Stimulated activated CD8-positive, alpha-beta memory T cell treated with anti-CD3 and anti-CD28 coated beads, Interleukin-7, amount 100 ng/mL, for 48 hours (primary cell): ENCODE measurements at places on chromosomes 2 and 18.

GRCh38 chr2:129458436-129458835 is 521.0 kb upstream of the RAB6C start:
- DNase-seq = no peak

DNA sequence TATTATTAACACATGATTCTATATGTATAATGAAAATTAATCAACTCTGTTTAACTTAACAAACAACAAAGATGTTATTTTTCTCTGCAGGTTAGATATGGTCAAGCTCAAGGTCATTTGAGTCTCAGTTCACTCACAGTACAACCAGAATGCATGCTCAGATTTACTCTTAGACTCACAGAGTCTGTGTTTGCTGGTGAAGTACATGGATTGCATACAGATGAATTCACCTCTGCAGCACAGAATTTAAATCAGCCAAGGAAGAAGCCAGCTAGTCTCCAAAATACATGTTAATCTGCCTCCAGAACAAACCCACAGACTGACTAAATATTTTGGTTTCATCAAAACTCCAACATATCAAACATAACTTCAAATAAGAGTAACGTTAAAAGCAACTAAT is 424.5 kb downstream of the RAD51AP2 start:
- DNase-seq = no peak

GRCh38 chr18:9762526-9762925 is 54.4 kb downstream of the RAB31 start:
- no peak for DNase-seq

DNA sequence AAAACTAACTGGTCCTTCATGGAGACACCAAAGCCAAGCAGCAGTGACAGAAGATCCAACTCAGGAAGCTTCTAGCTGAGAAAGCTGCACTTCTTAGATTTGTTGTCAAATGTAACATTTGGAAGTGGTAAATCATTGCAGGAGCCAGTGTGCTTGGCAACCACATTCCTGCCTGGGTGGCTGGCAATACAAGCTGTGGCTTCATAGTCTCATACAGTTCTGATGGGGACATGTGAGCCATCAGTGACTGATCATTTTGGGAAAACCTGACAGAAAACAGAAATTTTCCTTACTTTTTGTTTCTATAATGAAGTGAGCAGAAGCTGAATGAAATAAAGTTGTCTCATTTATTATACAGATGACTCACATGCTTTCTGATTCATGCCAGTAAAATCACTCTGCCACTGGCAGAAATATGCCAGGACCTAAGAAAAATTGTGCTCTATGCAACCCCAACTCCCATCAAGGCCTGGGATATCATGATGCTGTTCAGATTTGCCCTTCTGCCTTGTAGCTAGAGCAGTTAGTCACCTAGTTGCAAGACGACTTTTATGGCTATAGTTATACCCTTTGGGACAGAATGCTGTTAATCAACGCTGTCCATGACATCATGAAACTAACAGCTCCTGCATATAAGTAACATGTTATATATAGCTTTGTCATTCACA is 508.1 kb downstream of the ADCYAP1 start:
- DNase-seq = no peak

DNA sequence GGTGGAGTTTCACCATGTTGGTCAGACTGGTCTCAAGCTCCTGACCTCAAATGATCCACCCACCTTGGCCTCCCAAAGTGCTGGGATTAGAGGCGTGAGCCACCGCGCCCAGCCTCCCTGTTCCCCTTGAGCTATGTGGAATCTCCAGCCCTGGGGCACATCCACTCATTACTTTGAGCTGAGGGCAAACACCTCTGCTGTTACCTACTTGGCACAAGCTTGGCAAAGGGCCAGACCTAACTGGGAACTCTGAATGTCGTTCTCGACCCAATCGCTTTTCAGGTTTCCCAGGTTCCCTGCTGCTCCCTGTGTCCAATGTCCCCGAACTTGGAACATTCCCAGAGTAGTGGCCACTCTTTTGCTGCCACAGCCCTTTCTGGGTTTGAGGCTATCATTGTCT is 40.6 kb downstream of the CHST10 start:
- no peak for DNase-seq

GRCh38 chr18:8326763-8327394 is 282.4 kb upstream of the RAB12 start:
- no peak for DNase-seq

DNA sequence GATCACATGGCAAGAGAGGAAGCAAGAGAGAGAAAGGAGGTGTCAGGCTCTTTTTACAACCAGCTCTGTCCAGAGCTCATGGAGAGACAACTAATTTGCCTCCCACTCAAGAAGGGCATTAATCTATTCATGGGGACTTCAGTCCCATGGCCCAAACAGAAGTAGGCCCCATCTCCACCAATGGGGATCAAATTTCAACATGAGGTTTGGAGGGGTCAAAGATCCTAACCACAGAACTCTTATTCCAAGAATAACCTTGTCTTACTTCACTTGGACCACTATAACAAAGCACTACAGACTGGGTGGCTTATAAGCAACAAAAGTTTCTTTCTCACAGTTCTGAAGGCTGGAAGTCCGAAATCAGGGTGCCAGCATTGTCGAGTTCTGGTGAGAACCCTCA is 31.8 kb downstream of the GRB14 start:
- no peak for DNase-seq

- DNase-seq = no peak
Observed at GRCh38 chr2:16273111-16273510, 332.8 kb downstream of the MYCN start.

DNA sequence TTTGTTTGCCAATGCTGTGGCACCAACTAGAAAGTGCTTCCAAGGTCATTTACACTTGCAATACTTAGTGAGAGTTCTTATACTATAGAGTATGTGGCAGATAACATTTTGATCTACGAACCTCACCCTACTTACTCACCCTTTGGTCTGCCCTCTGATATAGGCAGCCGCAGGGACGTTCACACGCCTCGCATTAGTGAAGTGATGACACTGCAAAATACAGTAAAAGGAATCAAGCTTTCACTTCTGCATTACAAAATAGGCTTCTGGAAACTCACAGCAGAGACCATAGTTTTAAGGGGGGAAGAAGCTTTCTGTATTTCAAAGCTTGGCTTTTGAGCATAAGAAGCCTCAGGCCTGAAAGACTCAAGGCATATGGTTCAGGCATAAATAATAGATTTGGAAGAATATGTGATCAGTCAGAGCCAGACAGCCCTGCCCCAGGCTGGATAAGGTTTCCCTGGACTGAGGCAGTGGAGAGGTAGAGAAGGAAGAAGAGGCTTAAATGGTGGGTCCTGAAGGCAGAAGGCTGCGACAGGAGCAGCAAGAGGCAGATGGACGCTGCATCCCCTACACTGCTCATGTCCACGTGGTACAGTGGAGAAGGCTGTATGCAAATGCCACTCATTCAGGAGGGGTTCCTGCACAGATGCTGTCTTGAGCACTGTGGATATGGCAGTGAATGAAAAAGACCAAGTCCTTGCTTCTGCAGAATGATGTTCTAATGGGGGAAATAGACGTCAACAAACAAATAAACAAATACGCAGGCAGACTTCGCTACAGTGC is 63.1 kb downstream of the FECH start:
- no peak for DNase-seq

GRCh38 chr2:43020296-43020695 is 206.1 kb downstream of the ZFP36L2 start:
- no peak for DNase-seq

DNA sequence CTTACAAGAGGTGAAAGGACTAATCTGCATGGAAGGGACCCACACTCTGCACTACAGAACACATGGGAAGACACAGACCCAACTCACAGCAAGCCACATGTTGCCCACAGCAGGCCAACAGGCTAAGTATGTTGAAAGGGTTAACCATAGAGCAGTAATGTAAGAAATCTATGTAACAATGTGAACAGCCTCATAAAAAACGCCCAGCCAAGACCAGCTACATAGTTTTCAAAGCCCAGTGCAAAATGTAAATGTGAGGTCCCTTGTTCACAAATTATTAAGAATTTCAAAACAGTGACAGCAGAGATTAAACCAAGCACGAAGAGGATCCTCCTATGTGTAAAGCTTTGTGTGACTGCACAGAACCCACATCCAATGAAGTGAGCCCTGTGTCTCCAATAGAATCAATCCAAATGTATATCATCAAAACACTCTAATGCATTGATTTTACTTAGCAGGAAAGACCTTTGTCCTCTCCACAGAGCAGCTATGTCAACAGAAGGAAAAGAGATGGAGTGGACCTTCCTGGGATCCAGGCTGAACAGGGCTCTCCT is 210.1 kb downstream of the AGPS start:
- no peak for DNase-seq

DNA sequence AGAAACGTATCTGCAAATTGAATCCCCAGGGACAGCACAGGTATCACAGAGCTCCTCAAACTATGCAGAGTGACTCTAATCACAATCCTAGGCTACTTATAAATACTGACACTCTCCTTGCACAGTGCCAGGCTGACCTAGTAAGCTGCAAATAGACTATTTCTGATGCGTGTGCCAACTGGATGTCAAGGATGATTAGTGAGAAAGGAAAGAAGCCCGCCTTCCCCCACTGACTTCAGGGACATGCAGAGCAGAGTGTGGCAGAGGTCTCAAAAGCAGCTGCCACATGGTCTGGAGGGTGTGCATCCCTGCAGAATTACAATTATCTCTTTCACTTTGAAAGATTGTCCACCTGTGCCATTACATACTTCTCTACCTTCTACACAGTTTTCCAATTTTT is 235.6 kb downstream of the CPS1 start:
- no peak for DNase-seq

DNA sequence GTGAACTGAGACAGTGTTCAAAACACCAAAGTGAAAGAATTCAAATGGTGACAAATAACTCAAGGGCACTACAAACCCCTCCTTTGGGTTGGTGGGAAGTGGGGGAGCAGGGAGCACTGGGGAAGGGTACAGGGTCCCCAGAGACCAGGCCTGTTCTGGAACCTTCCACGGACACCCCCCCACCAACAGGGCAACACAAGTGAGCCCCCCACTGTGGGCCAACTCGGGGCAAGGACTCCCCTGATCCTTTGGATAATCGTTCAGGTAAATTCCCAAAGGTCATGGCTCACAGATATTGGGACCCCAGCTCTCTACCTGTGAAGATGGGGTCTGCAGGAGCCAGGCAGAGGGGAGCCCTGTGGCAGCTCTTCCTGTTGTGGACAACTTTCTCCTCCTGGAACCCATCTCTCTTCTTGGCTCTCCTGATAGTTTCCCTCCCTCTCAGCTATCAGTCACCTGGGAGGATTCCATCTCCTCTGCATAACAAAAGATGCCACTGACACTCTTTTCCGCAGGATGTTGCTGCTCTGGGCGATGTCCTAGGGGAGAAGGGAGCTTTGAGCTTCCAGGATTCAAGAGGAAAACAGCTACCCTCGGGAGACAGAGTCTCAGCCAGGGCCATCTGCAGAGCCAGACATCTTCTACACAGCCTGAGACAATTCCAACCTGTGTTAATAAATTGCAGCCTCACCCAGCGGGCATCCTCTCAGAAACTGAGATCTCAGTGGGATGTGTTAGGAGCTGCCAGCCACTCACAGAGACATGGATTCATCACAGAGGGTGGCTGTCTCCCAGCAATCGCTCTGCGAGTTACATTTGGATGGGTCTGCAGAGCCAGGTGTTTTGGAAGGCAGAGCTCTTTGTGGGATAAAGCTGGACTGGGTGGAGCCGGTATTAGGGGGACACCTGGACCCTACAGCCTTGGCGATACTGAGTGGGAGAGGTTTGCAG is 35.4 kb downstream of the MBP start:
- no peak for DNase-seq

GRCh38 chr2:19804639-19805260 is 97.0 kb downstream of the TTC32 start:
- no peak for DNase-seq

- DNase-seq = no peak
Observed at GRCh38 chr2:84290537-84290936, 168.5 kb downstream of the SUCLG1 start.

- DNase-seq = no peak
Observed at GRCh38 chr2:51420511-51420910, 388.6 kb upstream of the NRXN1 start.

- no peak for DNase-seq
Observed at GRCh38 chr2:56167616-56168562, 15.9 kb upstream of the CCDC85A start.

- no peak for DNase-seq
Observed at GRCh38 chr2:241109210-241110088, 7.4 kb upstream of the MTERF4 start.

DNA sequence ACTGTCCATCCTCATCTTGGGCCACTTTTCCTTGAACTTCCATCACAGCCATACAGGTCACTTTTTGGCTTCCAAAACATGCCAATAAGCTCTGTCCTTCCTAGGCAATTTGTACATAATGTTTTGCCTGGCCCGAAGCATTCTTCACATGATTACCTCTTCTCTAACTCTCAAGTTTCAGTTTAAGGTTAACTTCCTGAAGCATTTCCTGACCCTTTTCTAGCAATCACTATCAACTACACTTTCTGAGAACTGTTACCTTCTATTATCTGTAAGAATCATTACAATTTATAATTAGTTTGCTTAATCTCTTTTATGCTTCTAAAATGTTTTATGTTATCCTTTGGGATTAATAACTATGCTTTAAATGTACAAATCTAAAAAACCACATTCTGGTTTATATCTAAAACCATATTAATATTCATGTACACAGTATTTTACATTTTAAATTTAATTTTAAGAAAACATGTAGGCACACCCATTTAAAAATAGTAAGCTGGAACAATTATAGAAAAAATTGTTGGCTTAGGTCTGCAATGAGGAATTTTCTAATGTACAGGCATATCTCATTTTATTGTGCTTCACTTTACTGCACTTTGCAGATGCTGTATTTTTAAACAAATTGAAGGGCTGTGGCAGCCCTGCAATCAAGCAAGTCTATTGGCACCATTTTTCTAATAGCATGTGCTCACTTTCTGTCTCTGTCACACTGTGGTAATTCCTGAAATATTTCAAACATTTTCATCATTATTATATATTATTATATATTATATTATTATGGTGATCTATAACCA is 76.4 kb downstream of the C2orf74 start:
- no peak for DNase-seq

DNA sequence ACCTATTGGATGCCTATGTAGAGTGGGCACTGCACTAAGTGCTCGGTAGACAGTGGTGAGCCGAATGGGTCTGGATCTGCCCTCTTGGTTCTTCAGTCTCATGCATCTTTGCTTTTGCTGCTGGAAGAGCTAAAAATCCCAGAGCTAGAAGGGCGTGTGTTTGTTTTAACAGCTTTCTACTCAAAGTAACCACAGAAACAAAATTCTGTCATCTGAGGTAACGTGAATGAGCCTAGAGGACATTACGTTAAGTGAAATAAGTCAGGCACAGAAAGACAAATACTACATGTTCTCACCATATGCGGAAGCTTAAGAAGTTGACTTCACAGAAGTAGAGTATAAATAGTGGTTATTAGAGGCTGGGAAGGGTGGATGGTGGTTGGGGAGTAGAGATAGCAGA is 119.8 kb downstream of the PLB1 start:
- DNase-seq = no peak

GRCh38 chr2:10668402-10669012 is 21.3 kb downstream of the NOL10 start:
- no peak for DNase-seq
